ENCODE measurements at places on chromosomes 3 and 15. TPM values are rescaled to one million over a fixed set of nuclear protein-coding genes. Genes with fewer than 3 reads are reported as not detected.

GOLGA8J gene
- total RNA-seq = not detected

GRCh38 chr3:11544412-11545181, 99.1 kb downstream of the VGLL4 start:
- DNase-seq = peak; percentile 95

DAZL gene
- not detected for total RNA-seq

DNA sequence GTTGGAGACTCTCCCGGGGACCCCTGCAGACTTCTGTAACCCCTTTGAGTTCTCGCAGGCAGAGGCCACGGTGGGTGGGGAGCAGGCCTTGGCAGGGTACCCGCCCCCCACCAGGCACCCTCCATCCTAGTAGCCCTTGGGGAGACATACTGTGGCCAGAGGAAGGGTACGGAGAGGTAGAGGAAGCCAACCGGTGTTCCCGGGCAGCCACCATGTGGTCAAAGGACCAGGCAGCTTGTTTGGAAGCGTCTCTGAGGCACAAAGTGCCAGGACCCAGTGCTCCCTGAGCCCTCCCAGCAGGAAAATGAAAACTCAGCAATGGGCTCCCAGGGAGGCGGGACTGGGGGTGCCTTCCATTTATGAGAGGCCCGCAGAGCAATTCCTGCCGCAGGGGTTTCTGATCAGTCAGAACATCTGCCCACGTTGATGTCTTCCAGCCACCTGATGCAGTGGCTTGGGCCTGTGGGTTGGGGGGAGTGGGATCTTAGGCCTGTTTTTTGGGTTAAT, 53.0 kb upstream of the CGNL1 start:
- no peak for DNase-seq

DNA sequence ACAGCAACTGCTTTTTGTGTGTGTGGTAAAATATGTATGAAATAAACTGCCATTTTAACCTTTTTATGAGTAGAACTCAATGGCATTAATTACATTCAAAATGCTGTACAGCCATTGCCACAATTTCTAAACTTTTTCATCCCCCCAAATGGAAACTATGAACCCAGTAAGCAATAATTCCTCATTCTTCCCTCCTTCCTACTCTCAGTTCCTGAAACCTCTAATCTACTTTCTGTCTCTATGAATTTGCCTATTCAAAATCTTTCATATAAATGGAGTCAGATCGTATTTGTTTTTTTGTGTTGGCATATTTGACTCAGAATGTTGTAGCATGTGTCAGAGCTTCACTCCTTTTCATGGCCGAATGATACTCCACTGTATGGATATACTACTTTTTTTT, 5.3 kb upstream of the BLM start:
- DNase-seq = no peak

GRCh38 chr3:16432714-16433113, 80.8 kb downstream of the RFTN1 start:
- no peak for DNase-seq

IQCF5 gene
- total RNA-seq = not detected

Measured in RPMI7951 (cell line).